ENCODE measurements at places on chromosomes 16 and 17.

DNA sequence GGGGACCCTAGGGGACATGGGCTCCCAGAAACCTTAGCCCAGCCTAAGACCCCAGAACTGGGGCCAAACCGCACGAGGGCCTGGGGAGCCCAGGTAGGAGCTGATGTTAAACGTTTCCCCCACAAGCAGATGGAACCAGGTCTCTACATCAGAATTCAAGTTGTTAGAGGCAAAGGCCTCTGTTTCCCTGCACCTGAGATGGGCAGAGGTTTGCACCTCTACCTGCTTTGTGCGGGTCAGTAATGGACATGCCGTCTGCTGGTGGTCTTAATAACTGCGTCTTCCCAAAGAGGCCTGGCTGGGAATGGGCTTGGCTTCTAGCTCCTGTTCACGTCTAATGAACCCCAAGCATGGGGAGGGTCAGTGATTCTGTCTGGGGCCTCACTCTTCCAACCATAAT is 79.1 kb downstream of the NDE1 start:
- no peak for DNase-seq

DNA sequence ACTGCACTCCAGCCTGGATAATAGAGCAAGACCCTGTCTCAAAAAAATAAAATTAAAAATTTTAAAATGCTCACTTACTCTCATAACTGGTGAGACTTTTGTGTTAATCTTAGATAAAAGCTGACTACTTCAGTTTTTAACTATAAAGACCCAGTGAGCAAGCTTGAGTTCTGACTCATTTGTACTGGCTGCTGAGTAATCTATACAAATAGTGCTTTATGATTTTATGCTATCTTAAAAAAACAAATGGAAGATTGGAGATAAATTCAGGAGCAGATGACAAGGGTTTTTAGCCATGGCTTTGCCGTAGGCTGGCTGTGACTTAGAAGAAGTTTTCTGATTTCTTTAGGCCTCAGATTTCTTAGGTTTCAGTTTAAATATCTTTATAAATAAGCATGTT is 30.5 kb downstream of the SNTB2 start:
- DNase-seq = peak; percentile 77

DNA sequence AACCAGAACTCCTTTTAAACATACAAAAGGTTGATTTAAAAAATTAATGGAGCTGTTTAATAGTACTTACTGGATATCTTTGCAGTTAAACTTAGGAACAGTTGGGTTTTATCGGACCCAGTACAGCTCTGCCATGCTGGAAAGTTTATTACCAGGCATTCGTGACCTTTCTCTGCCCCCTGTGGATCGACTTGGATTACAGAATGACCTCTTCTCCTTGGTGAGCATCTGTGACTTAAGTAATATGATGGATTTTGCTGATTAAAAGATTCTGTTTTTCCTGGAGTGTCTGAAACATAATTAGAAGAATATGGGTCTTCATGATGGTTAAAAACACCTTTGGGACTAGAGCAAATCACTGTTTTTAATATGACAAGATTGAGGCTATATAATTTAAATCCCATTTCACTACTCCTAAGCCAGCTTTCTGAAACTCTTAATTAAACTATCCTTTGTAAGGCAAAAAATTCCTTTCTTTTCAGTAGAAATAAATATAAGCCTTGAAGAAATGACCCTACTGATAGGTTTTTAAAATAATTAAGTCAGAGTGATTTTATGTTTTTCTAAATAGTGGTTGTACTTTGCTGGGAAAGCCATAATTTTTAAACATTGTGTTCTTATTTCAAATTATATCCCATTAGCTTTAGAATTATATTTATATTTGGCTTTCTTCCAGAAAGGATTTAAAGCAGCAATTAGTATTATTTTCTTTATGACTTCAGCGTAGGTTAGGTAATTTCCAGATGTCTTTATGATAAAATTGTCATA is 45.7 kb upstream of the KPNB1 start:
- no peak for DNase-seq

DNA sequence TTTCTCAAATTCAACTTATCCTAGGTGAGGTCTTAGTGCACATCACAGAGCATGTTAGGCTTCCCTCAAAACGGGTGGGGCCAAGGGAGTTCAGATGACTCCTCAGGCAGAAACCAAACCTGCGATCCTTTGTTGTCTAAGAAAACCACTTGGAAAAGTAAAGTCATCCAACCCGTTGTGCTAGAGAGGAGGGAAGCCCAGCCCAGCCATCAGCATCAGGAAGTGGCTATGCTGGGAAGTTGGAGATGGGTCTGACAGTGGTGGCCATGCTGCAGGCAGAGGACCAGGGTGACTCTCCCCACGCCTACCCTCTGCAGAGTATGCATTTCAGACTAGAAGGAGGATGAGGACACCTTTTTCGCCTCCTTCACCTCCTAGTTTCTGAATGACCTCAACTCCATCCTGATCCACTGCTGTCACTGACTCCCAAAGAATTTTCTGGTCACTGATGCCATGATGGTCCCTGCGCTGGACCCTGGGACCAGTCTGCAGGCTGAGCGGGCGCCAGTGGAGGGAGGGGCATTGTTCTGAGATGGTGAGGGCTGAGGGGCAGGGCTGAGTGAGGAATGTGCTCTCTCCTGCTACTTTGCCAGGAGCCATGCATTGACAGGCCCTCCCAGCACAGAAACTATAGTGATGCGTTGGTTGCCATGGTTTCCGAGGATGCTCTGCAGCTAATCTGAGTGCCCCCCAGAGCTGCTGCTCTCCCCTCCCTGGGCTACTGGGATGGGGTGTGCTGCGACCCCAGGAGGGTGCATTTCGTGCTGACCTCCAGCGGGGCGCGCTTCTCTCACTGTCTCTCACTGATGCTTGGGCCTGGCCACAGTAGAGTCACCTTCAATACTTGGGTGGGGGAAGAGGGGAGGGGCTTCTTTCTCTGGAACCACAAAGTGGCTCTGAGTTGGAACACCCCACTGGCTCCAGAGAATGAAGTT is 20.4 kb downstream of the ALOX12B start:
- DNase-seq = no peak

- no peak for DNase-seq
Measured at GRCh38 chr16:50836121-50836621, 94.3 kb downstream of the CYLD start.

DNA sequence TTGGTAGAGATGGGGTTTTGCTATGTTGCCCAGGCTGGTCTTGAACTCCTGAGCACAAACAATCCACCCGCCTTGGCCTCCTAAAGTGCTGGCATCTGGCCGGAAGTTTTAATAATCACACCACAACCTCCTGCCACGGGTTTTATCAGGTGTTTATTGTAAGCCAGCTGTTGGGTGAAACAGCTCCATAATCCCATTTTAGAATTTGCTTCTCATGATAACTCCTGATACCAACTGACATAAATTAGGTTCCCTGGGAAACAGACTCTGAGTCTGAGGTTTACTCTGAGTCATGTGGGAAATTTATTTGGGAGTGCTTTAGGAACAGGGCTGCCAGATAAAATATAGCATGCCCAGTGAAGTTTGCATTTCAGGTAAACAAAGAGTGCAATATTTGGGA is 122.6 kb upstream of the MED13 start:
- DNase-seq = peak; percentile 43

- no peak for DNase-seq
Measured at GRCh38 chr17:81385320-81386111, 9.7 kb upstream of the BAHCC1 start.

DNA sequence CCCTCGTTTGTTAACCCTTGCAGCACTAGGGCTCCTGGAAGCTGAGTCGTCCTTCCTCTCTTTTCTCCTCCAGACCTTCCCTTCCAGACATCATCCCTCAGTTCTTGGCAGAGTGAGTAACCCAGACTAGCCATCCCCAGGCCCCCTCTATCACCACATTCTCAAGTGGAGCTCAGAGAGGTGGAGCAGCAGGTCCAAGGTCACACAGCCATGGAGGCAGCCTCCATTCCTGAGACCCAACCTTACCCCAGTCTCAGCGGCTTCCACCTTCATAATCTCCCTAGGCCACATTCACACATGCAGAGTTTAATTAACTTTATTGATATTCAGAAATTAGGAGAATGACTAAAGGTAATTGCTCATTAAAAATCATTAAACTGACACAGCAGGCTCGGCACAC is 3.0 kb downstream of the SEZ6 start:
- DNase-seq = no peak

DNA sequence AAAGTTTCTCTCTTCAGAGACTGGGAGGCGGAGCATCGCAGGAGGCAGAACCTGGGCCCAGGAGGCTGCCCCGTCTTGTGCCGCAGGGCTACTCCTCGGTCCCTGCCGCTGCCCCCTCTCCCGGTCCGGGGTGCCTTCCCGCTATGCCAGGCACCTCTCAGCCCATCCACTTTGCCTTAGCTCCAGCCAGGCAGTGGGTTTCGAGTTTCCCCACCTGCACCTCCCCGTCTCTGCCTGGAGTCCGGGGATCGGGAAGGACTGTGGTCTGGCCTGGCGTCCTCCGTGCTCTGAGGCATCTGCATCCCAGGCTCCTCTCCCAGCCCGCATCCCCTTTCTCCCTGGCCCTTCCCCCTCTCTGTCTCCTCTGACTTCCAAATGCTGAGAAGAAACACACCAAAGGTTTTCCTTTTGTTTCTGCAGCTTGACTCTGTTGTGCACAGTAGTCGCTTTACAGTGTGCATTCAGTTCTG is 26.8 kb upstream of the PIK3R6 start:
- no peak for DNase-seq

DNA sequence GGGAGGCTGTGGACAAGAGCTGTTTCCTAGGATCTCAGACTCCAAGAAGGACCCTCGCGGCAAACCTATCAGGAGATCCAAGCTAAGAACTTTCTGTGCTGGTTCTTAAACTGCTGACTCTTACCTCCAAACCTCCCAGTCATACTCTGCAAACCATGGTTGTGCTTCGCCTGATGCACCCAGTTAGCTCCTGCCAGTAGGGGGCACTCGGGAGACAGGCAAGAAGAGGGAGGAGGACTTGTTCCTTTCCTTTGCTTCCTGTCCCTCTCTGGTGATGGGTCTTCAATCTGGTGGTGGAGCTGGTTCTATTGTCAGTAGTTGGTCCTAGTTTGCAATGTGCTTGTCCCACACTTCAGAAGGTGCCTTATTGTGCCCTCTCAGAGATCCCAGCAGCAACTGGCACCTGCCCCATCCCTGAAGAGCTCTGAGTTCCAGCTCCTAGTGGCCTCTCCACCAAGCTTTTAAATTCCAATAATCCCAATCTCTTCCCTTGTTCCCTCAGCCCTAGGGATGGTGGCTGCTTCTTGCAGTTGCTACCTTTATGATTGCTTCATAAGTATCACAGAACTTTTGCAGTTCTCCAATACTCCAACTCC is 113.5 kb upstream of the RPL38 start:
- peak; percentile 8 for DNase-seq

DNA sequence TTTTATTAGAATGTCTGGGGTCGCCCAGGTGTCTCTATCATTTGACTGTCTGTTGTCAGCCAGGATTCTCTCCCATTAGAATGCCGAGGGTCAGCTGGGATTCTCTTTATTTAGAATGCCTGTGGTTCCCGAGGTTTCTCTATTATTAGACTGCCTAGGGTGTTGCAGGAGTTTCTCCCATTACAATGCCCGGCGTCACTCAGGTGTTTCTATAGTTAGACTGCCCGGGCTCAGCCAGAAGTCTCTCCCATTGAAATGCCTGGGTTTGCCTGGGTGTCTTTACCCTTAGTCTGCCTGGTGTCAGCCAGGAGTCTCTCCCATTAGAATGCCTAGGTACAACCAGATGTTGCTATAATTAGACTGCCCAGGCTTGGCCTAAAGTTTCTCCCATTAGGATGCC is 2252.0 kb downstream of the TP53TG3F start:
- no peak for DNase-seq

DNA sequence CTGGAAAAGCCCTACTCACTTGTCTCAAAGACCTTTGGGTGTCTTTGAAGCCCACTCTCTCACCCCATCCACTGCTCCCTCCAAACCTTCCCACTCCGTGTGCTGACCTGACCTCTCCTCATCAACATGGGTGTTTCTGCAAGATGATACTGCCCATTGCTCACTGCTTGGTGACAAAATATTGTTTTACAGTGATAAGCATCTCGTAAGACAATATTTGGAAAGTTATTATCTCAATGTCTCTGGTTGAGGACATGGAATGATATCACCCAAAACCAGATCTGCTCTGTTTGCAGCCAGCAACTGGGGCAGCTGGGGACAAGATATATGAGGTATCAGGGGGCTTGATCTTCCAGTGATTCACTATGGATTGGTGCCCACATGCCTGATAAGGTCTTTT is 195.8 kb downstream of the SALL1 start:
- no peak for DNase-seq

GRCh38 chr17:45313421-45313771 is 3.4 kb downstream of the MAP3K14 start:
- DNase-seq = no peak

DNA sequence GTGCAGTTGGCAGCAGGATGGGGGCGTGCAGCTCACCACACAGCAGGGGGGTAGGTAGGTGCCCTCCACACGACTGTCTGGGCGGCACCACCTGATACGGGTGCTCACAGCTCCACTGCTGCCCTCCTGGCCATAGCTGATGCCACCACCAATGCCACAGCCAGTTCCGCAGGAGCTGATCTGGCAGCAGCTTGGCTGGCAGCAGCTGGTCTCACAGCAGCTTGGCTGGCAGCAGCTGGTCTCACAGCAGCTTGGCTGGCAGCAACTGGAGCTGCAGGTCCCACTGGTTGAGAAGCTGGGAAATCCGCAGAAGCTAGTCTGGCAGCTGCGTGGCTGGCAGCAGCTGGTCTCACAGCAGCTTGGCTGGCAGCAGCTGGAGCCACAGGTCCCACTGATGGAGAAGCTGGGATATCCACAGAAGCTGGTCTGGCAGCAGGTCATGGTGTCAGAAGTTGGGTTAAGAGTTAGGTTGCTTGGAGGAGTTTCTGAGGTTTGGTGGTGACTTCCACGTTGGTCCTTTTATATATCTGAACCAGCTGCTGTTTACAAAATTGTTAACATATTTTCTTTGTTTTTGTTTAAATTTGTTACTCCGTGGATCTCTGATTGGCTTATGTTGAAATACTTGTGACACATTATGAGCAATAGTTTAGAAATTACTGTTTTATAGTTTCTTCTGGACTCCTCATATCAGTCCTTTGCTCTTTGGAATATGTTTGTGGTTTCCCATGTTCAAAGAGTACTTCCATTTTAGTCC is at the start of gene KRTAP1-5:
KRTAP1-5 (minus strand) TSS at position 494 of the 757 bp plus-strand sequence; CDS start at position 441, 53 bp downstream.
- peak; percentile 94 for DNase-seq

GRCh38 chr17:42922294-42922693 is 21.7 kb downstream of the G6PC1 start:
- no peak for DNase-seq

- no peak for DNase-seq
Measured at GRCh38 chr17:4710693-4711634, 532 bp downstream of the ARRB2 start.

GRCh38 chr16:17343028-17343427 is 127.7 kb downstream of the XYLT1 start:
- DNase-seq = no peak

- DNase-seq = no peak
Measured at GRCh38 chr16:31085411-31085810, 3.3 kb downstream of the PRSS53 start.

GRCh38 chr17:7437950-7438614 is 1.2 kb upstream of the FGF11 start:
- DNase-seq = no peak

DNA sequence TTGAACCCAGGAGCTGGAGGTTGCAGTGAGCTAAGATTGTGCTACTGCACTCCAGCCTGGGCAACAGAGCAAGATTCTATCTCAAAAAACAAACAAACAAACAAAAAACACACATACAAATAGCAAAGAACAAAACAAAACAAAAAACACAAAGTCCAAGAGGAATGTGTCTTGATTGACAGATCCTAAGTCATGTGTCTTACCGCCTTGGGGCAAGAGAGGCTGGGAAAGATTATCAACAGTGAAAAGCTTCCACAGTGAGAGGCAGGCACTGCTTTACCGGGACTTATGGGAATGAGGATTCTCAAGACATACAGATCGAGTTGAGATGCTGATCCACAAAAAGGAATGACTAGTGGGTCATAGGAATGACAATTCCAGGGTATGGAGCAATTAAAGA is 62.7 kb upstream of the GAS7 start:
- DNase-seq = no peak
